Astrocyte of the hippocampus (primary cell): ENCODE measurements at places on chromosomes 3 and 15.
A peak's percentile ranks its signal among the peaks of the same experiment; 100 is the strongest.

GRCh38 chr3:111713833-111714232 is 118.7 kb upstream of the ZBED2 start:
- DNase-seq, result no peak

GRCh38 chr15:48939648-48940047 is 24.1 kb downstream of the SHC4 start:
- peak; percentile 89 for DNase-seq

GRCh38 chr15:96066126-96066525 is 264.4 kb upstream of the NR2F2 start:
- no peak for DNase-seq

GRCh38 chr3:33718595-33718907 is 497 bp upstream of the CLASP2 start:
- DNase-seq, result no peak

DNA sequence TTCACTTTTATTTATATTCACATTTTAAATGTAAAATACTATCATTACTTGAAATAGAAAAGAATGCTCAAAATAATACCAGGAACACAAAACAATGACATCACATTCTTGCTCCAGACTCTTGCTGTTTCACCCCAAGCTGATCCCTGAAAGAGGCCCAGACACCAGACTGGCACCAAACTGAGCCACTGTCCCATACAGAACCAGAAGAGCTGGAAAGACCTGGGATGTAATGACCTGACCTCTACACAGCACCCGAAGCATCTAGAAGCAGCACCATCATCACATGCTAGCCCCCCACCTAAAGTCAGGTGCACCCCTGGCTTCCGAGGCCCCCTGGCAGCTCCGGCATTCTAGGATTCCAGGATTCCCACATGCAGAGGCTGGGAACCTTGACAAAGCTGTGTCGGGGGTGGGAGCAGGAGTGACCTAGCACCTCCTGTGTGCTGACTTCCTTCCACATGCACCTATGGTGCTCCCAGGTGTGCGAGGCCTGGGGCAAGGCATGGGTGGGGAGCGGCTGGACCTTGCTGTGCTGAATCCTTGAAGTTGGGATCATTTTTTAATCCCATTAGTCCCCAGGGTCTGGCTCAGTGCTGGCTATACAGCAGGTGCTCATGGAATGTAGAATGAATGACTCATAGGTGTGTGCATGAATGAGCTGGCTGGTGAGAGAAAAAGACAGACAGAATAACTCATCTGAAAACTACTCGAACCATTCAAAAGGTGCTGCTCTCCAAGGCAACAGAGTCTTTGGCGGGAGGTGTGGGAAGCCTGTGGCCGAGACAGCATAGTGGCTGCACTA is 144.7 kb upstream of the IQSEC1 start:
- DNase-seq, result peak; percentile 90

DNA sequence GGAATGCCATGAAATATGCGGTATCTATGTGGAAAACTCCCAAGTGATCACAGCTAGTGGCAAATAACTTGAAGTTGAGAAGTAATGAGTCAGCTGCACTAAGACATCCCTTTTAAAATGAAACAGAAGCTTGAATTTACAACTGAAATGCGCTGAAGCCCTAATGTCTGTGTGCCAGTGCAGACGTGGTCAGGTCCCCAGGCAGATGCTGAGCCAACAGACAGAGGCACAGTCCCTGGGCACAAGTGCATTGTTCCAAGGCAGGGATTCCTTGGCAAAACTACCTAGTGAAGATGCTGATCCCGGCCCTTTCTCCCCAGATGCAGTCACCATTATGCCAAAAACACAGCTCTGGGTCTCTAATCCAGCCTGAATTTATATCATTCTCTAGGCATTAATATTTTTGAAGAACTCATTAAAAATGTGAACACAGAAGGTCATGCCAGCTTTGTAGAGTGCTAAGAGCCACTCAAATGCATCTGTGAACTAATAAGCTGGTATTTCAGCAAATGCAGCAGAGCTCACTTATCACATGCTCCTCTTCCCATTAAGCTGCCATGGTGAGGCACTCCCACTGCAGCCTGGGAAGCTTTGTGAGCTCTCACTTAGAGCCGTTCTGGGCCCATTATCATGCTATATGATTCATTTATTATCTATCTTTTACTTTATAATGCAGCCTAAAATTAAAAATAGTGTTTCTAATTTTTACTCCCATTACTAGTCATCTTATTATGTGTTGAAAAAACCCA is 200.1 kb downstream of the GABRB3 start:
- DNase-seq, result peak; percentile 12

GRCh38 chr3:157354722-157355121 is 81.9 kb upstream of the PTX3 start:
- DNase-seq, result peak; percentile 24

DNA sequence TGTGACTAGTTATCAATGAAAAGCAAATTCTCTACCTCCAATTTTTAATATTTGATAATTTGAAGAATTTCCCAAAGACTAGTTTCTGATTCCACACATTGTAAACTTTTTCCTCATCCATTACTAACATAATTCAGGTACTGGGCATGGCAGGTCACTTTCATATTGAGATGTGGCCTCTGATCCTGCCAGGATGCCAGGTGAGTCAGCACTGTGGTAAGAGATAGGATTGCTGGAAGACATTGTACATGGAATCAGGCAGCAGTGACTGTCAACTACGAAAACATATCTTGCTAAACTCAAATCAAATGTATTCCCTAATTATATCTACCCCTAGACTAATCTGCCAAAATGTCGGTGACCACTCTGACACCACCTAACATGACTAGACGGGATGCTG is 33.2 kb upstream of the POU1F1 start:
- peak; percentile 12 for DNase-seq

- no peak for DNase-seq
Observed at GRCh38 chr15:95302206-95302605, 1028.3 kb upstream of the NR2F2 start.

DNA sequence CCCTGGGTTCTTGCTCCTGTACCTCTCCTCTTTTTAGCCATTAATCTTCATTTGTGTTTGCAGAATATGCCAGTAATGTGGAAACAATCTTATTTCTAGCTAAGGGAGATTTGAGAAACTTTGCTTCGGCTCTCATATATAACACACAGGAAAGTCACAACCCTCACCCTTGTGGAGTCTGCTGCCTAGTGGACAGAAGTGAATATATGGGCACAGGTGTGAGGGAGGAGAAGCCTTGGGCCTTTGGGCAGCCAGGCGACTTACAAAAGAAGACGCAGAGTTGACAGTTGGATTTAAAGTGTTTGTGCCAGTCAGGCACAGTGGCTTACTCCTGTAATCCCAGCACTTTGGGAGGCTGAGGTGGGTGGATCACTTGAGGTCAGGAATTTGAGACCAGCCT is 181.8 kb upstream of the TBL1XR1 start:
- no peak for DNase-seq

- peak; percentile 98 for DNase-seq
Observed at GRCh38 chr15:88546248-88547129, at the start of gene DET1. TSS of gene DET1 (minus strand) at chr15:88546681. CDS start at chr15:88531705, 14,976 bp downstream.

DNA sequence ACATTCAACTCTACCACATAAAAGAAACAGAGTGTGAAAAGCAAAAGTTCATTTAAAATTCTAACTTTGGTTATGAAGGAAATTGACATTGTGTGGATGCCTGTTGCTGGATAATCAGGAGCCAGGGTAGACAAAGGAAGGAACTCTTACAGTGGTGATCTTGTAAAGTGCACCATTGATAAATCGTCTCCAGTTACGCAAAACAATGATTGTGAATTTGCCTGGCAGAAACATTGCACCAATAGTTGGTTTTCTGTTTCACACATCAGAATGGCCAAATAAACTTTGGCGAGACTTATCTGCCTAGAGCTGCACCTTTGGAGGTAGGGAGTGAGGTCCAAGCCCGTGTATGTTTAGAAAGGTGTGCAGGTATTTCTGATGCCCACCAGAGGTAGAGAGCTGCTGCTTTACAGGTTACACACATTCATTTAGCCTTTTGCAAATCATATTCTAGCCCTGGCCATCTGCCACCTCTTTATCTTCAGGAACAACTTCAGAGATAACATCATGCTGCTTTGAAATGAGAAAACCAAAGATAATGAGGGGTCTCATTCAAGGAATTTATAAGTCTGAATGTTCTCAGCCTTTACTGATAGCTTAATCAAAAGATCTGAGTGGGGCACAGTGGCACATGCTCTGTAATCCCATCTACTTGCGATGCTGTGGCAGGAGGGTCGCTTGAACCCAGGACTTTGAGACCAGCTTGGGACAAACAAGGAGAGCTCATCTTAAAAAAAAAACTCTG is 47.4 kb upstream of the P3H2 start:
- no peak for DNase-seq

- DNase-seq, result peak; percentile 54
Observed at GRCh38 chr15:99239545-99240198, 9.7 kb downstream of the TTC23 start.

DNA sequence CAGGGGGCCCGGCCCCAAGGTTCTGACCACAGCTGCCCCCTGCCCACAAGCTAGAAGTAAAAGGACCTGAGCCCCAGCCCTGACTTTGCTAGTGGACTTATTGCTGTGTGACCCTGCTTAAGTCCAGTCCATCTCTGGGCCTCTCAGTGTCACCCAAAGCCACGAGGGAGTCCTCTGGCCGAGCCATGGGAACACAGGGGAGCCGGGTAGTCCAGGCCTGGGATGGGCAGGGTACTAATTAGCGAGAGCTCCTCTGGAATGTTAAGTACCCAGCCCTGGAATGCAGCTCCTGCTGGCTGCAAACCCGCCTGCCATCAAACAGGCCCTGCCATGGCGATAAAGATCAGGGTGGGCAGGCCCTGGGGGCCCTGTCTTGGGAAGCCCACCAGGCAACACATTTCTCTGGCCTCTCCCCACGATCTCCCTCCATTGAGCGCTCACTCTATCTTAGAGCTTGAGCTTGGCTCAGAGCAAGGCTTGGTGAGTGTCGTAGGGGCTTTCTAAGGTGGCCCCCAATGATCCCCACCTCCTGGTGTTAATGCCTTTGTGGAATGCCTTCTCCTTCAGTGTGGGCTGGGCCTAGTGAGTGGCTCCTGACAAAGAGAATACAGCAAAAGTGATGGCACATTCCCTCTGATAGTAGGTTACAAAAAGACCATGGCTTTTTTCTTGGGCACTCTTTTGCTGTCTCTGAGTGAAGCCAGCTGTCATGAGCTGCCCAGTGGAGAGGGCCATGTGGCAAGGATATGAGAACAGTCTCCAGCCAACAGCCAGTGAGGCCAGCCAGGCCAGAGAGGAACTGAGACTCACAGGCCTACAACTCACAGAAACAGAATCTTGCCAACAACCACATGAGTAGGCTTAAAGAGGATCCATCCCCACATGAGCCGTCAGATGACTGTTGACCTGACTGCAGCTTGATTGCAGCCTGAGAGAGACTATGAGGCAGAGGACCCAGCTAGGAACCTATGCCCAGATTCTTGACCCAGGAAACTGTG is 133.1 kb downstream of the SMAD6 start:
- peak; percentile 81 for DNase-seq

- DNase-seq, result no peak
Observed at GRCh38 chr3:9448071-9448470, 50.7 kb downstream of the SETD5 start.

DNA sequence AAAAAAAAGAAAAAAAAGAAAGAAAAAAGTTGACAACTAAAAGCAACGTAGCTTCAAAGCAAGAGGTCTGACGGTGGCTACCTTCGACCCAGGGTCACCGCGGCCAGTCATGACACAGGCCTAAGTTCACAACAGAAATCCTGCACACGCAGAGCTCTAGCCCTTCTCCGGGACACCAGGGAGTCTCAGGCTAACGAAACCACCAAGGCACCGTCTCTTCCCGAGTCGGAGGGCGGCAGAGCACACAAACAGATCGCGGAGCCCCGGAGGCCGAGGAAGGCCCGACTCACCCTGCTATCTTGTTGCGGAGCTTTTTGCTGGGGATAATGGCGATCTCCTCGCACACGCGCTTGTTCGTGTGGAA is 584 bp downstream of the RPS17 start:
- peak; percentile 28 for DNase-seq

GRCh38 chr3:158970006-158970405 is 168.2 kb downstream of the MFSD1 start:
- DNase-seq, result no peak

DNA sequence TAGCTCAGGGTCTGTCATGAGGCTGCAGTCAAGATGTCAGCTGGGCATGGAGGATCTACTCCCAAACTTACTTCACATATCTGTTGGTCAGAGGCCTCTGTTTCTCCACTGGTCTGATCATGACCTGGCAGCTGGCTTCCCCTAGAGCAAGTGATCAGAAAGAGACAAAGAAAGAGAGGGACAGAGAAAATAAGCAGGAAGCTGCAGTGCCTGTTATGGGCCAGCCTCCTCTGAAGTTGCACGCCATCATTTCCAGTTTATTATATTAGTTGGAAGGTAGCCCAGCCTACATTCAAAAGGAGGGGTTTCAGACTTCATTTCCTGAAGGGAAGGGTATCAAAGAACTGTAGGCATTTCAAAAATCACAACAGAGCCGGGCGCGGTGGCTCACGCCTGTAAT is 5.0 kb upstream of the RPP25 start:
- DNase-seq, result no peak

GRCh38 chr3:126423191-126424038 is 28.7 kb downstream of the CFAP100 start:
- DNase-seq, result no peak

- no peak for DNase-seq
Observed at GRCh38 chr3:184693011-184693975, 18.6 kb downstream of the MAGEF1 start.

DNA sequence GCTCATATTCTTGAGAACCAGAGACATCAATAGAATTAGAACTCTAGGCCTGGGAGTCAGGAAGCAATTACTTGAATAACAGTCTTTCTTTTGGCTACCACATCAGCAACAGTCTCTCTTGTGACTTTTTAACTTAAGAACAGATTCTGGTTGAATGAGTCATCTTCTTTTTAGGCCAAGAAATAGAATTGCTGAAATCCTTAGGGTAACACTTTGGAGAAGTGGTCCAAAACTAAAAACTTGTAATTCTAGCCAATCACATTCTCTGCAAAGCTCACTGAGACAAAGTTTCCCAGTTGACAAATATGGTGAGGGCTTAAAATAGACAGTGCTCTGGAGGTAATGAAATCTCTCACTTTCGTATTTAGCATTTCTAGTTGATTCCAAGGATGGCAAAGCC is 238.0 kb downstream of the SHOX2 start:
- peak; percentile 13 for DNase-seq

DNA sequence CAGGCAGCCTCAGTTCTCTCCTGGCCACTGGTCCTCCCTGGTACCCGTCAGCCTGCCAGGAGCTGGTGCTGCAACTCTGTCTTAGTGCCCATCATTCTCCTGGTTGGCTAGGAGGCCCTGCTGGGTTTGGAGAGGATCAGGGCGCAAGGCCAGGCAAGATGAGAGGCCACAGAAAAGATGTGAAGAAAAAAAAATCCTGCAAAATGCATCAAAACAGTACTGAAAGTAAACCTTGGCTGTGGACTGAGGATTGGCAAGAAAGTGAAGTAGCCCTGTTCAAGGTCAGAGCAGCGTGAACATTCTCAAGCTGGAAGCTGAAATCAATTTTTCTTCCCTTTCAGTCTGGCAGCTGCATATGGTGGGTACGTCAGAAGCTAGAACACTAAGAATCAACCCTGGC is 74.2 kb downstream of the GTF2E1 start:
- peak; percentile 23 for DNase-seq

- DNase-seq, result no peak
Observed at GRCh38 chr3:53261712-53262111, 5.9 kb upstream of the TKT start.
